CD4-positive, CD25-positive, alpha-beta regulatory T cell (primary cell): ENCODE measurements at places on chromosomes 3 and 15.

DNA sequence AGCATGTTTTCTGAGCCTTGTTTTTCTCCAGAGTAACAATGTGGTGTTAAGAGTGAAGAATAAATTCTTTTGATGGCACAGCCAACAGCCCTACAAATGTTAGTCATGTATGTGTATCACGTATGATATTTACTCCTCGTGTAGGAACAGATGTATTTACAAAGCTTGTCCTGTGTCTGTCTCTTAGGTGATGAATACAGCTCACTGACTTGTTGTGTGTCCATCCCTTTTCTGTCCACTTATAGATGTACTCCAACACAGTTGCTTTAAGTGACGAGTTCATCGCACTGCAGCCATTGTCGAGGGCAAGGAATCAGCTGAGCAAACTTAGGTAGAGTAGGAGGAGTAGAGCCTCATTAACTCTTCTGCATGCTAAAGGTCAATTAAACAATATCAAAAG, 78.1 kb downstream of the DCUN1D1 start:
- no peak for DNase-seq

- DNase-seq = no peak
These were observed 70.1 kb downstream of the AAGAB start for GRCh38 chr15:67184208-67184925.

- no peak for DNase-seq
These were observed 287.8 kb upstream of the MCTP2 start for GRCh38 chr15:93943586-93943985.

GRCh38 chr3:66113542-66113941, 74.8 kb upstream of the MAGI1 start:
- no peak for DNase-seq

- DNase-seq = no peak
These were observed 23.1 kb downstream of the HCN4 start for GRCh38 chr15:73345658-73346057.

DNA sequence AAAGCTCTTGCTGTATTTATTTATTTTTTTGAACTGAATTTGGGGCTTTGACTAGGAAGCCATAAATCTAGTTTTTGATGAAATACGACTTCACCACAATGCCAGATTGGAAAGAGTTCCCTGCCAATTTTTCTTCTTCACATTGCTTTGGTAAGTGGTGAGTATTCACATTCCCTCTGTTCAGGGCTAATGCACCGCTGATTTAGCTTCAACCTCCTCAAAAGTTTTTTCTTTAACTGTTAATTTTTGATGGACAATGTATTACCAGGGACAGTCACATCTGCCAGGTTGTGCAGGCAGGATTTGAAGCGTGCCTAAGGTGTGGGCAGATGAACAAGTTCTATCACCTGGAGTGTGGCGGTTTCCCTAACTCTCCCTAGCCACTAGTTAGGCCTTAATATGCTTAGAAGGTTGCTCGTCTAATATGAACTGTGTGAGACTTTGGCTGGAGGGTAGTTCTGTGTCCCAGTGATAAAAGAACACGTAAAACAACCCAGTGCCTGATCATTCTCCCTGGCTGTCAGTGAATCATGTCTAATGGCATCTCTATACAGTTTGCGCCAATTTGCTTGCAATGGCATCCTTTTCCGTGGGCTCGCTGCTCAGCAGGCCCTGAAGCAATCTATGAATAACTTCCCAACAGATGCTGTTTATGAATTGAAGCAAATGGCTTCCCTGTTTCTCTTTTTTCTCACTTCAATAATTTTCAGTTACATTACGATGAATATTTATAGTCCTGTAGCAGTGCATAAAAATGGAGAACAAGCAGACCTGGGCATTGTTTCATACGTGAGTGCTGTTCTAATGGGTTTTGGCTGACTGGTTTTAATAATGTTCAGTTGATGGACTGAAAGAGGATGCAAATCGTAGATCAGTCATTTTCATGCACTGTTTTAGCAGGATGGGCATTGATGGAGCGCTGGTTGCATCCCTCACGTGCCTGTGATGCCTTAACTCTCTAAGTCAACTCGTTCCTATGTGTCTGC, 243.2 kb upstream of the SUCLG2 start:
- no peak for DNase-seq

DNA sequence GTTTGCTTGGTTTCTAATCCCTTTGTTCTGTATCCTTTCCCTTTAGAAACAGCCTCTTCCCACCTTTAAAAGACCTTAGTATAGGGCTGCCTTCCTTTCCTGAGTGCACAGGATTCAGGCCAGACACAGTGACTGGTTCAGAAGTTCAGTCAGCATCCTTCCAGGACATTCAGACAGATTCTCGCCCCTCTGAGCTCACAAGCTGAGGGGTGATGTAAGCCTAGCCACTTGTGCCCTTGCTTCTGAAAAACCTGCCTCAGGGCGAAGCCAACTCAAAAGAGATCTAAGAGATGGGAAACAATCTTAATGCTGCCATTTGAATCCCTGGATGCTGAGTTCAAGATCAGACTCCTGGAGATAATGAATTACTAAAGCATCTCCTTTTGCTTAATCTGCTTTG, 6.7 kb upstream of the NSMCE3 start:
- DNase-seq = no peak

GRCh38 chr3:55885721-55886120, 398.6 kb upstream of the WNT5A start:
- DNase-seq = no peak

DNA sequence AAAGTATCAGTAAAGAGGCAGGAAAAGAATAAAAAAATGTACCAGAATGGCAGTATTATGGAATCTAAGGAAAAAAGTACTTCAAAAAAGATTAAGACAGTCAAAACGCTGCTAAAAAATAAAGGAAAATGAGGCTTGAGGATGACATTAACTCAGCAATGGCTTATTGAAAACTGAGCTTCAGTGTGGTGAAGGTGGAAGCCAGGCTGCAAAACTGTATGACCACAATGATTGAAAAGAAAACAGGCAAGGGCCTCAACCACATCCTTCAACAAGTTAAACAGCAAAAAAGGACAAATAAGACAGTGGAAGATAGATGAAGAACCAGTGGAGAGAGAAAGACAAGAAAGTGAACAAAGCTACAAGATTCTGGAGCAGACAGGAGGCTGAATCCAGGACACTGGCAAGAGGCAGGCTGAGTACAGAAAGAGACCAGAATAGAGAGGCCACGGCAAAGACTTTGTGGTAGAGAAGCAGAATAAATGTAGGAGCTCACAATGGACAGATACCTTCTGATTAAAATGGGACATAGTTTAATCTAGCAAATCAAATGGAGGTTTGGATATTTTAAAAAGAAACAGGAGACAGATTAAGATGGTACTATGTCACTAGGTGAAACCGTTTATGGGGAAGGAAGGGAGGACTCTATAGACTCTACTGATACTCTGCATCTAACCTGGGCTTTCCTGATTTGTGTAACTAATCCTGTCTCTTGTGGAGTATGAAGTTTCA, 86.1 kb downstream of the TJP1 start:
- DNase-seq = no peak

DNA sequence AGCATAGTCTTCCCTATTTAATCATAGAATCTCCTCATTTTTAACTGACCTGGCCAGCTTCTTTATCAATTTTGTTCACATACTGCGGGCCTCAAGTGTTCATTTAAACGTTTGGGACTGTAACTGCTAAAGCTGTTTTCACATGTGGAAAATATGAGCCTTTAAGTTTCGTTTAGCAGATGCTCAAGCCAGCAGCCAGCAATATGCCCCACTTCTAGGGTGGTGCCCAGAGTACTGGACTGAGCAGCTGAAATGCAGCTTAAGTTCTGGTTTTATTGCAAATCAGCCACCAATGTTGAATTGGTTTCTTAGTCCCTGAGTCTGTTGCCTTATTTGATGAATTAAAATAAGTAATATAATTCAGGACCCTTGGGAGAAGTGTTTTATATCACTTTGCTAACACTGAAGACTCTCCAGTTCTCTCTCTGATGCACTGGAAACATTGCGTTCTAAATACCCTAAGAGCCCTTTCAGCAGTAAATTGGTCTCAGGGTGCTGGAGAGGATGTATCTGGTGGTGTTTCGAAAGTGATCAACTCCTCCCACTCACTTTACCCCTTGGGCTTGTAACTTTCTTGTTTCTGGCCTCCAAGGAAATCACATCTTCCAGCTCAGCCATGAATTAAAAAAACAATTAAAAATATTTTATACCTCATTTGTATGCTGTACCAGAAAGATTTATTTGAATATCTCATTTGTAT, 61.7 kb downstream of the B3GALNT1 start:
- DNase-seq = no peak

DNA sequence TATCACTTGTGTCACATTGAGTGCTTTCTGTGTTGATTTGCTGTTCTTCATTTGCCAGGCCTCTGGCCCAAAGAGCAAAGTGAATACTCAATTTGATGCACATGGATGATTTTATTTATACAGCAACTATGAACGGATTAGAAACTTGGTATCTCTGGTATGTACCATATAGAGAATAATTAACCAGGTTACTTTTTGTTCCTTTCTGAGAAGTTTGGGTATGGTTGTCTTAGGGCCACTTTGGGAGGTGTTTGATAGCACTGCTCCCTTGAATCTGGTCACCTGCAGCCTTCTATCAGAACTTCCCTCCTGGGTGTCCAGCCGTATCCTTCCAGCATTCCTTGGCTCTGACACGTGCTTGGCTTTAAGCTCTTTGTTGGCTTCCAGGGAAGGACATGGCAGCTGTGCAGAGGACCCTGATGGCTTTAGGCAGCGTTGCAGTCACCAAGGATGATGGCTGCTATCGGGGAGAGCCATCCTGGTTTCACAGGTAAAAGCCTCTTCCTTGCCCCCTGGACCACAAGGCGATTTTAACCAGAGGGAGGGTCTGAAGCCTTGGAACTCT, 12.7 kb downstream of the TAGLN3 start:
- no peak for DNase-seq

DNA sequence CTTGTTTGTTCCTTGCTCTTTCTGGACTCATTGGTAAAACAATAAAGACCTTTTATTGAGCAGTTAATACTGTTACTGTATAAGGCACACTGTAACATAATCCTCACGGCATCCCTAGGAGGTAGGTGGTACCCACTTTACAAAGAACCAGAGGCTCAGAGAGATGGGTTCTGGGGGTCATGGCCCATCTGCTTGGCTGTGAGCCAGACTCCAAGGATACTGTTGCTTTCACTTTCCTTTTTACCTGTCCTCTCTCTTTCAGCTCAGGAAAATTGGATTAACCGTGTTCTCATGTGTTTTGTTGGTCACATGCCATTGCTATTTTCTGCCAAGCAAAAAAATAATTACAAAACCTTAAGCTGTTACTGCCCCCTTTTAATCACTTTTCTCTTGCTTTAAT, 34.8 kb upstream of the FILIP1L start:
- DNase-seq = peak; percentile 5

GRCh38 chr3:171184372-171184771, 157.9 kb upstream of the SLC2A2 start:
- no peak for DNase-seq

- DNase-seq = no peak
These were observed 192.3 kb upstream of the P2RY1 start for GRCh38 chr3:152642658-152643057.

DNA sequence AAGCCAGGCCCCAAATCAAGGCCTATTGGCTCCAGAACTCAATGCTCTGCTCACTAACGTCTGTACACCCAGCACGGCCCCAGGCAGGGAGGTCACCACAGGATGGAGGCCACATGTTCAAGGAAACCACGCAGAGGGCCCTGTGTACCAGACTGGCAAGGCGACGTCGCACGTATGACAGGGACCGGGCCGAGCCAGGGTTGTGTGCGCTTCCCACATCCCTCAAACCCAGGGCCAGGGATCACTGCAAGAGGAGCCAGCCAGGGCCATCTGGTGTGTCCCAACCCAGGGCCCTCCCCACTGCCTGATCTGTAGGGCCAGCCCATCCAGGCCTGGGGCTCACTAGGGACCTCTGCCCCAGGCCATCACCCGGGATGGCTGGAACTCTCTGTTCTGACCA, 62.0 kb downstream of the ZNF445 start:
- no peak for DNase-seq

GRCh38 chr3:102933377-102933776, 498.6 kb downstream of the ZPLD1 start:
- DNase-seq = no peak

DNA sequence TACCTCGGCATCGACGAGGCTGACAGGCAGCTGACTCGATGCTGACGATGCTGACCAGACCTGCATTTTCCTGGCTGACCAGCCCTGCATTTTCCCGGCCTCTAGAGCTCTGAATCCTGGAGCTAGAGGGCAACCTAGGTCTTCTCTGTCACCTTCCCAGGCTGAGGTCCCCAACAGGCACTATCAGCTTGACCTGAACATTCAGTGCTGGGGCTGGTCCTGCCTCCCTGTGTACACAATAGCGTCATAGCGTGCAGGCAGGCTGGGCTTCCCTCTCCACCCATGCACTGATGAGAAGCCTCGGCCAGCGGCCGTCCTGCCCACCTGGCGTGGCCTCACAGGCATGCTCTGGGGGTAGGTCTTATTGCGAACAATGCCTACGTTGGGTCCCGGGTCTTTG, 62.3 kb upstream of the SNRPA1 start:
- no peak for DNase-seq

- no peak for DNase-seq
These were observed 646.6 kb downstream of the OTOL1 start for GRCh38 chr3:162143180-162143579.

DNA sequence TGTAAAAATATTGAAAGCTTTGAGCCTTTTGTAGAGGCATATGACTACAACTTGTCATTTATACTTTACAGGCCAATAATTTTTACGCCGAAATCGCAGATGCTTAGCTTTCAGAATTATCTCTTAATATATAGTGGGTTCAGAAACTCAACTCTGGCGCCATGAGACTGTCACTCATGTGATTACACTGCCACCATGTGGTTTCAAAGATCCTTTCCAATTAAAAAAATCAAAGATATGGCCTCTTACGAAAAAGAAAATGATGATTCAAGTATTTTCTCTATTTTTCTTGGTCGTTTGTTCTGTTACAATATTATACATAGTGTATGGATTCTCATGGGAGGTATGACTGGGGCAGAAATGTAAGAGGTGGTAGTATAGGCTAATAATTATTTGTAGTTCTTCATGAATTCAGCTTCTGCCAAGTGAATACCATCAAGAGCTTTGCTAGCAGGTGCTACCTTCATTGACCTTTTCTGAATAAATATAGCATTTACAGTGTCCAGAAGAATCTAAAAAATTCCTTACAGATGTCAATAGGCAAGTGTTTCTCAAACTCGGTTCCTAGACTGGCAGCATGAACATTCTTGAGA, 751.7 kb upstream of the GOLIM4 start:
- DNase-seq = no peak

- no peak for DNase-seq
These were observed 53.3 kb upstream of the TBC1D5 start for GRCh38 chr3:17795711-17796110.

DNA sequence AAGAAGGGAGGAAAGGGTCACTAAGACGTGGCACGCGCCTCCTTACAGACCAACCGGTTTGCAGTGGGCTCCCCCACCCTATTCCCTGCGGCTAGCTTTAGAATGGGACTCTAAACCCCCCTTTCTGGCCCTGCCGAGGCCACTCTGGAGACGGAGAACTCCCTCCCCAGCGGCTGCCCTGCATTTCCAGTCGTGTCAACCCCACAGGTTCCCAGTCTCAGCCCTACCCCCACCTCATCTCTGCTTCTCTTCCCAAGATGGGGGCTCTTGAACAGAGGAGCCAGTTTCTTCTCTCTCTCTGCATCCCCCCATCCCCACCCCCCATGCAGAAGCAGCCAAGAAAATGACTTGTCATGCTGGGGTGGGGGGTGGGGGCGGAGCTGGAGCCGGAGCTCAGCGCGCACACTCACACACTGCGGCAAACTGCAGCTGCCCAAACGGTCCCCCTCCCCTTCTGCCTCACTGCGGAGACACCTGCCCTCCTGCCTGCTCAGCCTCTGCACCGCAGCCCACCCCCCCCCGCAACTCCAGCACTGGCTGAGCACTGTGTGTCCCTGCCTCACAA, 871 bp downstream of the MAP1A start:
- DNase-seq = no peak

GRCh38 chr3:148707601-148708380, 10.1 kb downstream of the AGTR1 start:
- DNase-seq = no peak
